ENCODE measurements at places on chromosomes 16 and 17.

- DNase-seq = no peak
Observed at GRCh38 chr16:69166221-69166833, 20.6 kb upstream of the SNTB2 start.

- no peak for DNase-seq
Observed at GRCh38 chr16:67242138-67242730, 5.0 kb downstream of the FHOD1 start.

GRCh38 chr17:6278376-6278775 is 156.5 kb downstream of the AIPL1 start:
- no peak for DNase-seq

DNA sequence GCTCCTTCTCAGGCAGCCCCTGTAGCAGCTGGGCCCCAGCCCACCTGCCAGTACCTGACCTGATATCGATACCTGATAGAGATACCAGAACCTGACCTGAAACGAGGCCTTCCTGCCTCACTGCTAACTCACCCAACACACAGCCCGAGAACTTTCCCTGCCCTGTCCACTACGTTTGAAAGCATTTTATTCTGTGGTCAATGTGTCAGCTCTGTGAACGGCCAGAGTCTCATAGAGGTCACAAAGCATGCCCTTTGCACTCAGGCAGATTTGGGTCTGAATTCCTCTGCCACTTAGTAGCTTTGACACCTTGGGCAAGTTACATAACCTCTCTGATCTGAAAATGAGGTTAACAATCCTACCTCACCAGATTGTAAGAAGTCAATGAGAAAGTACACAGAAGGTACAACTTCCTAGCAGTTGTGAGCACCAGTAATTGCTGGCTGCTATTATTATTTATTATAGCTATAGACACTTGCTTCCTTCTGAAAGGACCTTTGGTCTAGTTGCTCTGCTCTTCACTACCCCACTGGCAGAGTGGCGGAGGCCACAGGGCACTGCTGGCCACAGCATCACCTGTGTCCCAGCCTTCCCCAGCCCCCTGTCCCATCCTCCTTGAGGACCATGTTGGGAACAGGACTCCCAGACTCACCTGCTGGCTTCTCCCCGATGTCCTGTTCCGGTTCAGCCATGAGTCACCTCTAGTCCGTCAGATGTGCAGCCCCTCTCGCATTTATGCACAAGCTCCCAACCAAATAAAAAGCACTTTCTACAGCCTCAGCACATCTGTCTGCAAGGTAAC is 895 bp downstream of the ANKRD40CL start:
- no peak for DNase-seq

GRCh38 chr17:71494062-71494855 is 626.6 kb upstream of the SOX9 start:
- no peak for DNase-seq

DNA sequence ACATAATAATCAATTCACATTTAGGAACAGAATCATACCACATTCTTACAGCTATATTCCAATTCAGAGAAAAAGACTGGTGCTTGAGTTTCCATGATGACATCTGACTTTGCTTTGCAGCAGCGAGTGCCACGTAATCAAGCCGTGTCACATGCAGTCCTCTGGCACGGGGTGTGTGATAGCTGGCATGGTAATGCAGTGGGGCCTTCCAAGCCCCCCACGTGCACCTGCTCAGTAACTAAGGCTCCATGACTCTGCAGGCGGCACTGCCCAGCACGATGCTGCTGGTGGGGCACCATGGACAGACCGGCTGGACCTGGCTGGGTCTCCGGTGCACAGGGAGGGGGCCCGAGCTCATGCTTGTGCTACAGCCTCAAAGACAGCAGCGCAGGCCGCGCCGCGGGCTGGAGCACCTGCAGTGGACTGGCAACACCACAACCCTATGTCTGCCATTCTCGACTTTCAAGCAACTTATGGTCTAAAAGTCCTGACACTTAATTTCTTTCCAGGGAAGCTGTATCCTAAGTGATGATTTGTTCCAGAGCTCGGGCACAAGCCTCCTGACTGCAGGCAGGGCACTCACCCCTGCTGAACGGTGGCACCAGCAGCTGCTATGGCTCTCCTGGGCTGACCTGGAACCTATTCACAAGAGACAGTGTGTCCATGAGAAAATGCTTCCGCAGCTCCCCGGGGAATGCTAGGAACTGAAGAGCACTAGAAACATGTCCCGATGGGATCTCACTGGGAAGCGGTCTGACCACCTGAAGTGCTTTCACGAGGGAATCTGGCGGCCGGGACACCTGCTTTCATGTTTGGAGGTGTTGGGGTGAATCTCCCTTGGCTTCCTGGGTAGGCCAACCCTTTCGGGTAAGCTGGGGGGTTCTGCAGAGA is 99.5 kb upstream of the DNAH17 start:
- DNase-seq = no peak

- DNase-seq = no peak
Observed at GRCh38 chr17:45430738-45431530, 1.7 kb downstream of the ARHGAP27 start.

- no peak for DNase-seq
Observed at GRCh38 chr17:30450125-30451027, 26.8 kb upstream of the GOSR1 start.

GRCh38 chr16:13052431-13052830 is 151.0 kb downstream of the SHISA9 start:
- DNase-seq = no peak

- DNase-seq = no peak
Observed at GRCh38 chr16:85180827-85181738, 68.8 kb upstream of the CIBAR2 start.

- DNase-seq = no peak
Observed at GRCh38 chr17:50102164-50102991, 7.2 kb downstream of the PDK2 start.

DNA sequence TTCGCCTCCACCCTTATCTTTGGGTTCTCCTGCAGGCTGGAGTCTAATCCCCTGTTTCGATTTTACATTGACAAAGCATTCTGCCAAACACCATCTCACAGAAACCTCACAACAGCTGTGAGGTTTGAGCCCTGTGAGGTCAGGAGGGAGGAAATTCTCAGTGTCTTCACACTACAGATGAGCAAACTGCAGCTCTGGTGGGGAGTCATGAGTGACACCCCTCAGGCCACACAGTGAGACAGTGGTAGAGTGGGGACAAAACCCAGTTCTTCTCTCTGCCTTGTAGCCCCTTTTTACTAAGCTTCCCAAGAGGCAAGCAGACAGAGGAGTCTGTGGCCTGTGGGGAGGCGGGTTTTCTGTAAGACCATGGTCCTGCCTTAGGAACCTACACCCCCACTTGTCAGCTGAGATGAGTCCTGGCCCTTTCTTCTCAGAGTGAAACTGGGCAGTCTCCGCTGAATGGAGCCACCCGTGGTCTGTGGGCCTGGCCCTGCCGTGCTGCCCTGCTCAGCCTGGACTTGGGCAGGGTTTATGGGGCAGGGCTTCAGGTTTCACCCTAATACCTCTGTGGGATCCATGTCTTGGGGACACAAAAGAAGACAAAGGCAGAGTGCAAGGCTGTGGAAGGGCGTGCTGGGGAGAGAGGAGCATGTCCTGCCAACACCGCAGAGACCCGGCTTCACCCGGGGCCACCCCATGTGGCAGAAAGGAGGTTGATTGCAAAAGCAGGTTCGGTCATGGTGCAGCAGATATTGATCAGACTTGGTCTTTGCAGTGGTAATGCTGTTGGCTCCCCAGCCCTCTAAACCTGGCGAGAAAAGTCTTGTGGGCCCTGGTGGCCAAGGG is 59.0 kb downstream of the ABR start:
- DNase-seq = no peak

DNA sequence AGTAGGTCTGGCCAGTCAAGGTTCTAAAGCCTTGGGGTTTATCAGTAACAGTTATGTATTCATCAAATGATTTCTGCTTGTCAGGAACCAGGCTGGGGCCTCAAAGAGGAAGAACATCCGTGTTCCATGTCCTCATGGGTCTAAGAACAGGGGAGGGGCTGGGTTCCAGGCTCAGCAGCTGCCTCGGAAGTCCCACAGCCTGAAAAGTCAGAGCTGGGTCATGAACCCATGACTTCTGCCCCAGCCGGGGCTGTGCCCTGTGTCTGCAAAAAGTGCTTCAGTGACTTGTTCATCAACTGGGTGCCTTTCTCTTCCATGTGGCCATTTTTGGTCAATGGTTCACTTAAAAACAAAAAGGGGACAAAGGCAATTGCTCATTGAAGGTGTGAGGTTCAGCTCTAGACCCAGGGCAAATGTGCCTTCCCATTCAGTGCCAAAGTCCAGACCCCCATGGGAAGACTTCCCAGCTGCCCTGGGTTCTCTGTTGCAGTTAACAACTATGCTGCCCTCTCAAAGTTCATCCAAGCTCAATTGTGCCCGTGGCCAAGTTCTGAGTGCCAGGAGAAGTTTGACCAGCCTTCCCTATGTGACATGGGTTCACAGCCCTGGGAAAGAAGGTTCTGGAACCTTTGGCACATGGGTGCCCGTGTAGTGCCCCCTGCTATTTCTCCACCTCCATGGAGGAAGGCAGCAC is 18.5 kb downstream of the TBKBP1 start:
- no peak for DNase-seq

GRCh38 chr16:77113835-77114234 is 77.2 kb upstream of the MON1B start:
- no peak for DNase-seq

- DNase-seq = no peak
Observed at GRCh38 chr17:75540923-75541503, 15.5 kb downstream of the LLGL2 start.

- DNase-seq = no peak
Observed at GRCh38 chr17:4574448-4575045, 9.8 kb upstream of the SMTNL2 start.

DNA sequence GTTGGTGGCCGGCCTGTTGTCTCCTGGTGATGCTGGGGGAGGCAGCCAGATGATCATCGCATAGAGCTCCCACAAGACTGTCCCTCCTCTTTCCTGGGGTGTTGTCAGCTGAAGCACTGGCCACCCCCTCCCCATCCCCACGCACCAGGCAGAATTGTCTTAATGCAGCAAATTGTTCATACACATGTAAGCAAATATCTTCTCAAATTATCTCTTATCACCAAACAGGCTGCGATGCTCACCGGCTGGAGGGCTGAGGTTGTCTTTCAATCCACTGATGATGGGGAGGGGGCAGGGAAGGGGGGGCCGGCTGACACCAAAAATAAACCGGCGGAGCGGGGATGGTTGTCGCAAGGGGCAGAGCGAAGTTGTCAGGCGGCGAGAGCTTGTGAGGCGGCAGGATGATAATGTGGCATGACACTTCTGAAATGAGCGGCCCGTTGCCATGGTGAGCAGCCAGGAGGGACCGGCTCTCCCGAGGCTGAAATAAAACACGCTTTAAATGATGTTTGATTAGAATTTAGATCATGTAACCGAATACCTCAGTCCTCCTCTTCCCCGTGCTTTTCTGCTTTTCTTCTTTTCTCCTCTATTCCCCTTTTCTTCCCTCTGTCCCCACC is 59.8 kb downstream of the MRM1 start:
- DNase-seq = no peak

DNA sequence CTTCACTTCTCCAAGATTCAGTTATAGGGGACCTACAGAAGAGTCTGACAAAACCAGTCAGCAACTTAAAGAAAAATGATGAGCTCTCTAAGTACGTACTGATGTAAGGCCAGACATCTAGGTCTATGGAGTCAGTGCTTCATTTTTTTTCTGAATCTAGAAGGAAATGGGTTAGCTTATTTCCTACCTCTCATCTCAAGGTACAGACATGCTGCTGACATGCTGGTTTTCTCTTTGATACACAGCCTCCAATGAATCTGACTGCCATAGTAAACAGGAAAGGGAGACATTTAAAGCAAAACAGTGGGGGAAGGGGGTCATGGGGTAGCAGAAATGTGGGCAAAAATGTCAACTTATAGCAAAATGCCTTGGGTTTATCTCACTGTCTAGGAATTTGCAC is 16.4 kb downstream of the CDR2 start:
- DNase-seq = no peak

- no peak for DNase-seq
Observed at GRCh38 chr17:871751-872519, 89.8 kb downstream of the MRM3 start.

GRCh38 chr17:39484178-39484577 is 22.9 kb downstream of the CDK12 start:
- DNase-seq = no peak

- no peak for DNase-seq
Observed at GRCh38 chr16:65195998-65196397, 74.1 kb upstream of the CDH11 start.

- no peak for DNase-seq
Observed at GRCh38 chr17:6348891-6349290, 86.0 kb downstream of the AIPL1 start.

GRCh38 chr17:4438162-4438944 is 4.6 kb downstream of the SPNS3 start:
- DNase-seq = no peak

Data from iPS DF 19.7 (cell line).